CD4-positive, alpha-beta T cell treated with Interleukin-4 for 1 hour (primary cell): ENCODE measurements at places on chromosomes 12 and 14.
A peak's percentile ranks its signal among the peaks of the same experiment; 100 is the strongest.

- peak; percentile 24 for DNase-seq
Measured at GRCh38 chr12:63917864-63918799, 73.6 kb downstream of the SRGAP1 start.

DNA sequence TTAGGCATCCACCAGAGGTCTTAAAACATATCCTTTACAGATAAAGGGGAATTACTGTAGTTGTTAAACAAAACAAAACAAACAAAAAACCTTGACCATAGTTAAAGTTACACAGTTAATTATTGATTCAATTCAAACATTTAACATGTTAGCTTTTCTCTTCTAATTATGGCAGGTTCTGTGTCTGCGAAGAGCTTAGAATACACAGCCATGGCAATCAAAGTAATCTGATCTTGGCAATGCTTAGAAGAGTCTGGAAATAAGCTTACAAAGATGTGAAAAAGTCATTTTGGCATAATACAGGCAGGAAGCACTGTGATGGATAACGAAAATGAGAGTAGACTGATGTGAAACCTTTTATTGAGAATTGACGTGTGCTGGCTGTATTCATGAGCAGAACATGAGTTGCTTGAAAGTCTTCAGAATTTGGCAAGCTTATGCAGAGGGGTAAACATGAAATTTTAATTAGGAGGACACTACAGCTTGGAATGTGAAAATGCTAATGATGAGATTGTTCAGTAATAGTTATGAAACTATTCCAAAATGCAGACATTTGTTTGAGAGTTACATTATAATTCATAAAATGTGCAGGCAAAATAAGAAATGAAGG lies 629.6 kb downstream of the FSCB start:
- no peak for DNase-seq

DNA sequence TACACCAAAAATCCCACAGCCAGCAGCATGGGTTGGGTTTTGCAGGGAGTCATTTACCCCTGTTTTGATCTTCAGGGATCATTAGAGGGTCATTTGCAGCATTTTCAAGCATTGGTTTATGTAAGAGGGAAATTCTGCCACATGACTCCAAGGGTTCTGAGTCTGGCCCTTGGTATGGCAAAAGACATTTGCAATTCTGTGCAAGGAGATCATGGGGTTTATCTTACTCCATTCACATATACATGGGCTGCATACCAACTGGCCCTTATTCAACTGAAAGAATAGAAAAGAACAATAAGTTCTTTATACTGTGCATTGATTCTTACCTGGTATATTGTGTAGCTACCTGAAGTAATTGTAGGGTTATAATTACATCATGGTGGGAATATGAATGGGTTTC lies 13.7 kb downstream of the SIX4 start:
- DNase-seq, result no peak

GRCh38 chr12:121095544-121096198 lies 37.0 kb upstream of the P2RX7 start:
- DNase-seq, result peak; percentile 83

- DNase-seq, result no peak
Measured at GRCh38 chr14:90454041-90455000, 57.5 kb downstream of the CALM1 start.
